ENCODE measurements at places on chromosomes 7 and 10.
A peak's percentile ranks its signal among the peaks of the same experiment; 100 is the strongest.

DNA sequence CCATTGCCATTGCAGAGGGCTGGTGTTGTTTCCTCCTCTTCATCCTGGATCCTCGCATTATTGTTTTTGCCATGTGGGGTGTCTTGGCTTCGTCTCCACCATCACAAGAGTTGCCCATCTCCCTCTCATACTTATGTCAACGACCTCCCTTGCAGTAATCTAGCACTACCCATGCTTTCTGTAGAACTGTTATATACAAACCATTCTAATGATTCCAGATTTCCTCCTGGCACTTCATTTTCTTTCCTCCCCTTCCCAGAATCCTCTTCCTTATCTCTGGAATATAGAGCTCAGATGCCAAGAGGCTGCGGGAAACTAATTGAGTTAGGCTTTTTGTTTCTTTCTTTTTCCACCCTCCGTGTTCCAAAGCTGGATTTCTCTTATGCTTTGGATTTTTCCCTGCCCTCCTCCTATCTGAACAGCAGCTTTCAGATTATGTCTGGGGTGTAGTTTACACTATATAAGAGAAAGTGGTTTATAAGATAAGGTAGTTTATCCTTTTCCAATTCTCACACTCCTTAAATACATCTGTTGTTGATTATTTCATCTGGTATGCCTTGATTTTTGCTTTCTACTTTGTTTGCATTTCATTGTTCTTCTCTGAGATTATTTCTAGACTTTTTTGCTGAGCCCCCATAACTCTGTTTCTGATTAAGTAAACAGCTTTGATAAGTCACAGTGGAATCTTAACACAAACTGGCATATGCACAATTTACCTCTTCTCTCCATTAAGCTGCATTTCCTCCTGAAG, 264.1 kb downstream of the BICC1 start:
- no peak for DNase-seq

DNA sequence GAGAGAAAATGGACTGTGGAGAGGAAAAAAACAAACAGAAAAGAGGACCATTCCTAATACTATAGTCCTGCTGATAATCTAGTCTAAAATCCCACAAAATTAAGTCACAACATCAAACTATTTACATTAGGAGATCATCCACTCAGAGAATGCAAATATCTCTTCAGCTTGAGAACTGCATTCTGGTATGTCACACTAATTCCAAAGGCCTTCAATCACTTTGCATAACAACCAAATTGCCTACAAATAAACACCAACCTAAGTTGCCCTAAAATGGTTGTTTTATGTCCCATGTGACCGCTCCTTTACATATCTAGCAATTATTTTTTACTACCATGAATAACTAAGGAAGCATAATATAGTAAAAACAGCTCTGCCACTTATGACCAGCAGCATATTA, 264.3 kb downstream of the CACNA2D1 start:
- no peak for DNase-seq

DNA sequence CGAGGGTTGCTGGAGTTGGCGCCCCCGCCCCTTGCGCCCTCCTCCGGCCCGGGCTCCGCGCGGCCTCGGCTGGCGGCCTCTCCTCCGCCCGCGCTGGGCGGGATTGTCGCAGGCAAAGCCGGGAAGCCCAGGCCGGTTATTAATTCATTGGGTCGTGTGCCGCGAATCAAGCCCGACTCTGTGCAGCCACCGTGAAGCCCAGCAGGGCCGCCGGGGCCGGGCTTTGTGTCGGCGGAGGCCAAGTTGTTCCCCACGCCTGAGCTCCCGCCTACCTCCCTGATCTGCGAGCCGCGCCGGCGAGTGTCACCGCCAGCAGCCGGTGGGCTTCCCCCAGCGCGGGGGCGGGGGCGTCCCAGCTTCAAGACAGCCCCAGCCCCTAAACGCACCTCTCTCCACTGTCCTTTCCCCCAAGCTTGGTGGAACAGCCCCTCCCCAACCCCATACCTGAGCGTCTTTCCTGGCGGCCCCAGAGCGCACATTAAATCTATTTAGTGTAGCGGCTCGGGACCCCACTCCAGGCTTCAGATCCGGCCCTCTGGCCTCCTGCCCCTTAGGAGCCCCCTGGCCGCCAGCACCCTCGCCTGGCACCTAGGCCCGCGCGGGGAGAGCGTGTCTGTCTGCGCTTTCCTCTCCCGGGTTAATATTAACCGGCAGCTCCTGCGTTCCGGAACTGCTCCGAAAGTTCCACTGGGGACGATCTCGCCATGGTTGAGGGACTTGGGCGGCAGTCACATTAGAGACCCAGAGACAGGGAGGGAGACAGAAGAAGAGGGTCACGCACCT, 3.5 kb downstream of the SHH start:
- DNase-seq: no peak

GRCh38 chr10:130024779-130025325, 60.8 kb upstream of the EBF3 start:
- DNase-seq: no peak

DNA sequence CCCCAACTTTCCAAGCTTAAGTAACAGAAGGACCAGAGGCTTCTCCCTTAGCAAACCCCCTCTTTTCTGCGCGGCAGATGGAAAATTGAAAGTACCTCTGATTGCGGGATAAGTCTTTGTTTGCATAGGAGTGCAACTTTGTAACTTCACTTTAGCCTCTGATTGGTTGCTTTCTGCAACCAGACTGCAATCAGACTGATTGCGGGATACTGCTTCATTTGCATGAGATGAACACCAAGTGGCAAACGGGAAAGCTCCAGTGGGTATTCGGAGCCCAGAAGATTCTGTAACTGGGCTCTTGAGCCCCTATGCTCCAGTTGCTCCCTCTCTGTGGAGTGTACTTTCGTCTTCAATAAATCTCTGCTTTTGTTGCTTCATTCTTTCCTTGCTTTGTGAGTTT, 260.6 kb downstream of the BAMBI start:
- DNase-seq: no peak

DNA sequence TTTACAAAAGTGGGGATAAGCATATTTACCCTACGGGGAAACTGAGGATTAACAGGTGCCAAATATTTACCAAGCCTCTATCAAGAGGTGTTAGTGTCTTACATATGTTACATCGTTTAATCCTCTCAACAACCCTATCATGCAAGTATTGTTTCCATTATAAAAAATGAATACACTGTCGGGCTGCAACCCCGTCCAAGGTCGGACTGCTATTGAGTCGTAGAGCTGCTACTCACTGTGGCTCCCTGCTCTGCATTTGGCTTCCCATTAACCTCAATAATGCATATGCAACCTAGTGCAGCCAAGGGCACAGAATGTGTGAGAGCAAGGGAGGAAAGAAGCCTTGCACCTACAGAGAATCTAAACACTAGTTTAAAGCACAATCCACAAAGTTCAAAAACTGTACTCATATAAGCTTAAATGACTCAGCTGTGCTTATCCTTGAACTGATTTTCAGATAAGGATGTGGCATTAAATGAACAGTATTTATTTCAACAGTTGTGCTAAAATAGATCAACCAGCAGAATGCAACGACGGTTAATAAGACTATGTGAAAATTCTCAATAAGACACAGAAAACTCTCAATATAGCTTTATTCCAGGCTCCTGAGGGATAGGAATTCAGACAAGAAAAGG, 49.9 kb downstream of the UBE2H start:
- no peak for DNase-seq

DNA sequence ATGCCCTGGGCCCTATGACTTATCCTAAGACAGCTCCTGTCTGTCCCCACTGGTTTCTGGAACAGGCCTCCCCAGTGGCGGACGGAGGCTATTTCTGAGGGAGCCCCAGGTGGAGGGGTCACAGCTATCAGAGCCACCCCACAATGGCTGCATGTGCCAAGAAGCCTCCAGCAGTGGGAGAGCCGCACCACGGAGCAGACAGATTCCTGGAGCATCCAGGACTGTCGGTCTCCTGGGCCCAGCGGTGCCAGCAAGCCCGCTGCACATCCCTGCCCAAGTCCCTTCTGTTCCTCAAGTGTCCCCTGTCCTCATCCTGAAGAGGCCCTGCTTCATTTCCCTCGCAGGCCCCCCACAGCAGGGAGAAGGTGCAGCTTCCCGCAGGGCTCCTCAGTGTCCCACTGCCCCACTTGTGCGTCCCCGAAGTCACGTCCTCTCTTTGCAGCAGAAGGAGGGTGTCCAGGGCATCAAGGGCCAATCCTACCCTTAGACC, 193.0 kb upstream of the SHH start:
- DNase-seq: no peak

DNA sequence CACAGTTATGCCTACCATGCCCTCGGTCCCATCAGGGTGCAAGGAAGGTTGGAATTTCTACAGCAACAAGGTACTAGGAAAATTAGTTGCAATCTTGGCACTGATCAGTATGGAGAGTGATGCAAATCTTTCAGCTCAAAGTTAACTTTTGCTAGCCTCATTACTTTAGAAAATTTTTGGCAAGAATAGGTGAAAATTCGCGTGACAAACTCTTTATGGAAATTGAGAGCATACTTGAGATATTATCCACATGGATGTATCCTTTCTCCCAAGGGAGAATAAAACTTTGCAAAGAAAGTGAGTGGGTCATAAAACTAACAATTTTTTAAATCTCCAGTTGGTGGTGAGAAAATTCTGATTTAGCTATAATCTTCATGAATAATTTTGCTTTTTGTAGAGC, 71.1 kb upstream of the SLC39A12 start:
- no peak for DNase-seq

DNA sequence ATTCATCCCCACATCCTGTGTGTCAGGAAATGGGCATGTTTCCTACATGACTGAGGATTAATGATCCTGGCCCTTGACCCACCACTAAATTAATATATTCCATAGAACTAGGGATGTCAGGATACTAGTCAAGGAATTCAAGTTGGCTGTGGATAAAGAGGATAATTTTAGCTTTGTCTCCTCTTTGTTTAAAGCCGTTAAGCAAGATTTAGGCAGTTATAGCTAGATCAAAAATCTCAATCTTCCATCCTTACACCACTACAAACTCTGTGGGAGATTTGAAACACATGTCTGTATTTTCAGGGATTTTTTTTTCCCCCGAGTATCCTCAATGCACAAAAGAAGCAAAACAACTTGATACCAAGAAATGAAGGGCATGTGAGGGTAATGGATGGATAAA, 417.1 kb downstream of the MAGI2 start:
- DNase-seq: no peak

- no peak for DNase-seq
Observed at GRCh38 chr7:43010061-43010460, 77.9 kb downstream of the MRPL32 start.

DNA sequence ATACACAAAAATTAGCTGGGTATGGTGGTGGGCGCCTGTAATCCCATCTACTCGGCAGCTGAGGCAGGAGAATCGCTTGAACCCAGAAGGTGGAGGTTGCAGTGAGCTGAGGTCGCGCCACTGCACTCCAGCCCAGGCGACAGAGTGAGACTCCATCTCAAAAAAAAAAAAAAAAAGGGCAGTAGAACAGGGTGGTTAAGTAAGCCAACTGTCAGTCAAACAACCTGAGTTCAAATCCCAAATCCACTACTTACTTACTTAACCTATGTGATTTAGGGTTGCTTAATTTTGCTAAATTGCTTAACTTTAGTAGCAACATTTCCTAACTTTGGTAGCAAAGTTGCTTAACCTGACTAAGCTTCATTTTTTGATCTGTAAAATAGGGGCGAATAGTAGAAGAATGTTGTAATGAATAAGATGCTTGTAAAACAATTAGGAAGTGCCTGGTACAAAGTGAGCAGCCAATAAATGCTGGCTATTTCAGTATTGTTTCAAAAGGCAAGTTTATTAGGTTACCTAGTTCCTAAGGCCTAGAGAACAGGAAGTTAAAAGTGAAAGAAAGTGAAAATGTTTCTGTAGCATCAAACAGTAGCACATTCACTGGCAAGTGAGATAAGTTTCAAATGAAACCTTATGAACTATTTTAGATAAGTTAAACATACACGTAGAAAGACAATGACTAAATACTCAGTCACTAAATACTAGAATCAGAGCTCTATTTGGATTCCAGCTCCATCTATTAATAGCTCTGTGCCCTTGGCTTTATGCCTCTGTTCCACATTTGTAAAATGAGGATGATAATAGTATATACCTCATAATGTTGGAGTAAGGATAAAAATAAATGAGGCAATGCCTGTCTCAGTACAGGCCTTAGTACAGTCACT, 64.3 kb downstream of the HOXA1 start:
- peak; percentile 71 for DNase-seq

- DNase-seq: no peak
Observed at GRCh38 chr7:92425311-92425947, 21.9 kb upstream of the GATAD1 start.

- DNase-seq: no peak
Observed at GRCh38 chr10:48335788-48336187, 29.3 kb downstream of the MAPK8 start.

- DNase-seq: no peak
Observed at GRCh38 chr7:7704867-7705266, 13.5 kb downstream of the RPA3 start.

DNA sequence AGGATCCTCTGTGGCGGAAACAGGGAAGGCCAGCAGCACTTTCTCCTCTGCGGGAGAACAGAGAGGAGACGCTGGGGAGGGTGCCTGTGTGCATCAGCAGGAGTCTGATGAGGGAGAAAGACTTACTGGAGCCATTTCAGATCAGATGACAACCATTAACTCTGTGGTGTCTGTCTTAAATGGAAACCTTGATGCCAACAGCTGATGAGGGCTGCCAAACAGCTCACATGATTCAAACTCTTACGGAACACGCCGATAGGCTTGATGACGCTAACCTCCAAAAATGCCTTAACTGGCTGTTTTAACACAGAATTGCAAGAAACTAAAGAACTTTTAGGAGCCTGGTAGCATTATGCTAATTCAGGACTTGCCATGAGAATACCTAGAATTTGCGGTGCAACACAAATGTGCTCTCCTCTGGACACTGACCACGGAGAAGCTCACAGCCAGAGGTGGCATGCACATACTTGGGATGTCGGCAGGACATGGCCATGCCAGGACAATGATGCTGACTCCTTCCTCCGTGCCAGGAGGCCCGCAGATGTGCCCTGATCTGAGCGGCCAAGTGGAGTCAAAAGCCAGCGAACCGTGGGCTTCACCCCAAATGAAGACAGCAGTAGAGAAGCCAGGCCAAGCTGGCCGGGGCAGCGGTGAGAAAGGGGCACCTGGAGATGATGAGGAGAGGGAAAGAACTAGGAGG, 154.9 kb downstream of the ZMYND11 start:
- DNase-seq: peak; percentile 64

DNA sequence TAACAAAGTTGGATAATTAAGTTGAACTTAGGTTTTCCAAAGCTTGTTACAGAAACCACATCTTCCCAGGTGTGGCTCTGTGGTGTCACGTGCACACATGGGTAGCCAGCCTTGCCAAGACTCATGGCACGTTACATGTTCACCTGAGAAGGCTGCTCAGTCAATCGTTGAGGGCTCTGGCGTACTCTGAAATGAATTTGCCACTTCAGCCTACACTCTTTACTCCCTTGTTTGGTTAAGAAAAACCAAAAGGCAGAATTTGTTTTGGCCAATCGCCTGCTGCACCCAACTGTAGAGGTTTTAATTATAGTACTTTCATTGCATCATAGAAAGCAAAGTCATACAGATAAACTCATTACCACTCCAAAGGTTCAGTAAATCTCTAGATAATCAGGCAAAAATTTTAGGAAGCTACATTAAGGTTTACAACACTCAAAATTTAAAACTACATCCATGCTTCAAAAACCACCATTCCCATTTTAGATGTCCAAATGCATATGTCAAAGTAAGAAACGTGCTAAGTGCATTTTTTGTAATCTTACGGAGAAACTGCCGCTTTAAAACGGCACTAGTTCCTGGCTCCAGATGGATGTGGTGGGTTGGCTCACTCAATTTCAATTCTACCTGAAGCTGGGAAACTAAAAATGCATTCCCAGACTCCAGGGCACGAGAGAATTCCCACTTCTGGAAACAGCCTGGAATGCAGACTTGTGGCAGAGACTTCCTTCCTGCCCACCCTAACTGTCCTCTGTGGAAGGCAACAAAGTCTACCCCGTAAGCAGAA, 88.4 kb downstream of the DIP2C start:
- no peak for DNase-seq
